ENCODE measurements at places on chromosomes 1 and 21.

DNA sequence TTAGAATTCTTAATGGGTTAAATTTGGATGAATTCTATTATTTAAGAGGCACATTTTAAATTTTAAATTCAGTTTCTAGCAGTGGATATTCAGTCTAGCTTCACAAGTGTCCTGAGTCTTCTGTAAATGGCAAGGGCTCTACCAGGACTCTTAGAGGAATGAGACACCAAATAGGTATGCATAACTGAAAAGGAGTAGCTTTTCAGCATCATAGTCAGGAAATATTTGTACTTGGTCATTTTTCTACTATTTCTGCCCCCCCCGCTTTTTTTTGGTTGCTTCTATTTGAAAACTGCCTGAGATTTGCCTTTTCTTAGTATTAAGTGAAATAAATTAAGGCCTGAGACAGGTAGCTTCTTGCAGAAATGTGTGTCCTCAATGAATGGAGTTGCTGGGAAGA lies 80.2 kb downstream of the MAST2 start:
- DNase-seq: no peak

GRCh38 chr1:12460121-12460520 lies 157.9 kb downstream of the DHRS3 start:
- DNase-seq: no peak

DNA sequence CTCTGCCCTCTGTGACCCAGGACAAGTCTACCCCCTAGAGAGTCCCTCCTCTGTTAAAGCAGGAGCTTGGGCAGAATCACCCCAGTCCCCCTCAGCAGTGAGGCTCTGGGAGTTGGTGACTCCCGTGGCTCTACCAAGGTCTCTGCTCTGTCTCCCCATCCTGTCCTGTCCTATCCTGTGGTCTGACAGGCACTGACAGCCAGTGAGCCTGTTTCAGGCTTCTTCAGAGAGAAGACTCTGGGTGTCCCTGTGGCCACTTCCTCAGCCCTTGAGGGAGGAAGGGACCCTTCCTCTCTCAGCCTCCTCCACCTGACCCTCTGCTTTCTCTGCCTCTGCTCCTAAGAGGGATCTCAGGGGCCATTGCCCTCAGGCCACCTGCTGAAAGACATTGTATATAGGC lies 148.7 kb downstream of the FCRL5 start:
- peak; percentile 76 for DNase-seq

- no peak for DNase-seq
Measured at GRCh38 chr1:14390816-14391215, 207.7 kb upstream of the KAZN start.

GRCh38 chr1:33408093-33408436 lies 22.8 kb downstream of the PHC2 start:
- DNase-seq: no peak

DNA sequence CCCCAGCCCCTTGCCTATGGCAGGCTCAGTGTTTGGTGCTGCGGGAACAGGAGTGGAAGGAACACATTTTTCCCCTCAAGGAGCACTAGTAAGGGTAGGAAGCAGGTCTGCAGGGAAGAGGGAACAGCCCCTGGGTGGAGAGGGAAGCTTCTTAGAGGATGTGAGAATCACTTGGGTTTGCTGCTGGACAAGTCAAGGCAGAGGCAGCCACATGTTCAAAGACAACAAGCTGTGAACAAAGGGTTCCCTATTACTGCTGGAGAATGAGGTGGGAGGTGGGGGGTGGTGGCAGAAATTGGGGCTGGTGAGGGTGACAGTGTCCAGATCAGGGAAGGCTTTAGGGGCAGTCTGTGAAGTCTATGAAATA lies 24.8 kb upstream of the CITED4 start:
- DNase-seq: no peak

DNA sequence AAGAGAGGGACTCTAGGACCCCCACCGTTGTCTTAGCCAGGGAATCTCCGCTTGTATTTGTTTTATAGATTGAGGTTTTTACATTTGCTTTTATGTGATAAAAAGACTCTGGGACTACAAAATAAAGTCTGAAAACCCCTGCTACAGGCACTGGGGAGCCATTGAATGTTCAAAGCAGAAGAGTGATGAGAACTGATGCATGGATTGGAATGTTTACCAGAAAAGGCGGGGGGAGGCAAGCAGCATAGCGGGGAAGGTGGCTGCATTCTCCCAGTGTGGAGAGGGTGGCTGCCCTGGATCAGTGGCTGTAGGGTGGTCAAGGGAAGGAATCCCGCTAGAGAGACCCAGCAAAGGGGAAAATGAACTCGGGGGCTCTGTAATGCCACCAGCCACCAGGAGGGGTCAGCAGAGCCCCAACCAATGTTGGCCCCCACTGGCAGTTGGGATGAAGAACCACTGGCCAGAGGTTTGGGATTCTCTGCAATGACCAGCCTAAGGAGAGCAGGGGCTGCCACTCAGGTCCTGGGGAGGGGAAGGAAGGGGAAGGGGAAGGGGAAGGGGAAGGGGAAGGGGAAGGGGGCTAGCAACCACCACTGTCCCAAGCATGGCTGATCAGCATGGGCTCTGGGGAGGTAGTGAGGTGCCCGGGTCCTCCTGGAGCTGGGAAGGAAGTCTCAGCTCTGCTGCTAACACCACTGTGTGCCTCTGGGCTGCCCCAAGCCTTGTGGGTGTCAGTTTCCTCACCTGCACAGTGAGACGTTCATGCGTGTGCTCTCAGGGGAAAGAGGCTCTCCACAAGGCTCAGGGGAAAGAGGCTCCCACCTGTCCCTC lies 19.2 kb upstream of the PEF1 start:
- peak; percentile 50 for DNase-seq

- DNase-seq: no peak
Measured at GRCh38 chr1:116569776-116570357, 959 bp downstream of the CD58 start.

GRCh38 chr1:162899422-162900146 lies 38.6 kb upstream of the CCDC190 start:
- DNase-seq: no peak

- DNase-seq: no peak
Measured at GRCh38 chr1:86546787-86547221, at the start of gene CLCA4. Gene CLCA4 (plus strand): TSS chr1:86547078. CDS start chr1:86547120, 42 bp downstream.

GRCh38 chr1:52294580-52294979 lies 71.4 kb downstream of the CC2D1B start:
- no peak for DNase-seq

DNA sequence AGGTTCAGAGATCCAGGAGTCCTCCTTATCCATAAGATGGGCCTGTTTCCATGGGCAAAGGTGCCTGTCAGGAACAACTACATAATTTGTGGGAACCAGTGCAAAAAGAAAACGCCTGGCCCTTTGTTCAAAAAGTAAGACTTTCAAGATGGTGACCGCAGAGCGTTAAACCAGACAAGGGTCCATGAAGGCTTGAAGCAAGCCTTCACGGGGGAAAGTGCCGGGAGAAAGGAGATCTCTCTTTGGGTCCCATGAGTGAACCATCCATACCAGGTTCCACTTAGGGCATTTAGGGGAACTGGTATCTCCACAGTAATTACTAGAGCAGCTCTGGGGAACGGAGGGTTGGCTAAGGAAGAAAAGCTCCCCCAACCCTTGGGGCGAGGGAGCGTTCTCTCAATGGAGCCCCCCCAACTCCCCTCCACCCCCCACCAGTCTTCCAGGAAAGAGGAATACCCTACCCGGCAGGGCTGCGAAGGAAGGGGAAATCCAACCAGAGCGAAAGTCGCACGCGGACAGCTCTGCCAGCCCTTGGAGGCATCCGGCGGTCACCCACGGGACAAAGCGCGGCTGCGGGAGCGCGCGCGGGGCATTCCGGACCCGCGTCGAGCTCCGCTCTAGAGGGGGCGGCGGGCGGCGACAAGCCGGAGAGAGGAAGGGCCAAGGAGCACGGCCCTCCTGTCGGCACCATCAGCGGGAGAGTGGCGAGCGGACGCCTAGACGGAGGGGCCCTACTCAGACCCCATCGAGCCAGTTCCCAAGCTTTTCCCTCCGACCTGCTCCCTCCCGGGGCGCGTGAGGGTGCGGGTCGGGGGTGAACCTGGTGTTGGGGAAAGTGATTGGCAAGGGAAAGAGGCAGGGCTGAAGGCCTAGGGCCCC lies 687 bp upstream of the RASSF5 start:
- DNase-seq: no peak

DNA sequence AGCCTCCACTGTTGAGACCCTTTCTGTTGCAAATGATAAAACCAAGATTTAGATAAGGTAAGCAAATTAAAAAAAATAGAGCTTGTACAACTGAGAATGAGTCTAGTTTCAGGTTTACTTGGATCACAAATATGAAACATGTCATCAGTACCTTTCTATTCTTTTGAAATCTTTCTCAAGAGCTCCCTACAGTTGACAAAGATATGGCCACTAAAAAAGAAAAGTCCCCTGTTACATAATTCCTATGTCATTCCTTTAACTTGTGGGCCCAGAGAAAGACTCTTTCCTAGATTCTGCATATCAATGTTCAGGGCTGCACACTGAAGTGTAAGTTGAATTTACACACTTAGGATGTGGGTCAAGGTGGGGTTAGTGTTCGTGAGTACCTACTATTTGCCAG lies 168.1 kb downstream of the PLA2G4A start:
- no peak for DNase-seq

DNA sequence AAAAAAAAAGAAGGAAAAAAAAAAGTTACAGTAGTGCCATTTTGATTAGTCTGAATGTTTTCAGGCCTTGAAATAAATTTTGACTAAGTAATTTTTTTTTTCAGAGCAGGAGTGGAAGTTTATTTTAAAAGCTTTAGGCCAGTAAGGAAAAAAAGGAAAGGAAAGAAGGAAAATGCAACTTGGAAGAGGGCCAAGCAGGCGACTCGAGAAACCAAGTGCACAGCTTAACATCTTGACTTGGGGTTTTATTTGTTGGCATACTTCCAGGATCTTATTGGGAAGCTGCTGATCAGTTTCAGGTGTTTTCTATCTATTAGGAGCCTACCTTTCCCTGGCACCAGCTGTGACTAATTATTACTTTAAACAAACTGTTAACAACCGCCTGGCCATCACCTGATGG lies 41.7 kb downstream of the ATF3 start:
- no peak for DNase-seq

- DNase-seq: no peak
Measured at GRCh38 chr1:87402241-87403002, 73.7 kb downstream of the LMO4 start.

DNA sequence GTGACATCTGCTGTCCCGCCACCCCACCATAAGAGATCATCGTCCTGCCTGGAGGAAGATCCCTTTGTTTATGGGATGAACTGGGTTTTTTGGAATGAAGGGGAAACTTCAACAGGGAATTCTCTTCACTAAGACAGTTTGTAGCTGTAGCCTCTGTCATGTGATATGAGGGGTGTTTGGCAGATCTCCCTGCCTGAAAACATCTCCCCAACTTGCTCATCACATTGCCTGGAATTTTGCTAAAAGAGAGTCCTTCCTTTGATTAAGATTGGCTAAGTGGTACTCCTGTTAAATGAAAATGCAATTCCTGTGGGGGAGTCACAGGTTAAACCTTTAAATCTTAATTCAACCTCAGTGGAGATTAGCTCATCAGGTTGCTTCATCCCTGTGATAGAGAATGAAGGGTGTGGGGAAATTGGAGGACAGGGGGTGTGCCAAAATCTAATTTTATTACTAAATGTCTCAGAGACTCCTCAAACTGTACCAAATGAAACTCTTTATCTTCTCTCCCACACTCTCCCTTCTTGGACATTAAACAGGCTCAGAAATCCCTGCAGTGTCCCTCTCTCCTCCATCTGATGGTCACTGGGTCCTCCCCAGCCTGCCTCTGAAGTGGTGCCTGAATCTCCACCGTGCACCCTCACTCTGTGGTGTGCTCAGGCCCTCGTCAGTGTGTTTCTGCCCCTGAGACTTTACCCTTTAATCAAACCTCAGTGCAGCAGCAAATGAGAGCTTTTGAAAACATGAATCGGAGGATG lies 54.8 kb downstream of the IER5 start:
- no peak for DNase-seq

DNA sequence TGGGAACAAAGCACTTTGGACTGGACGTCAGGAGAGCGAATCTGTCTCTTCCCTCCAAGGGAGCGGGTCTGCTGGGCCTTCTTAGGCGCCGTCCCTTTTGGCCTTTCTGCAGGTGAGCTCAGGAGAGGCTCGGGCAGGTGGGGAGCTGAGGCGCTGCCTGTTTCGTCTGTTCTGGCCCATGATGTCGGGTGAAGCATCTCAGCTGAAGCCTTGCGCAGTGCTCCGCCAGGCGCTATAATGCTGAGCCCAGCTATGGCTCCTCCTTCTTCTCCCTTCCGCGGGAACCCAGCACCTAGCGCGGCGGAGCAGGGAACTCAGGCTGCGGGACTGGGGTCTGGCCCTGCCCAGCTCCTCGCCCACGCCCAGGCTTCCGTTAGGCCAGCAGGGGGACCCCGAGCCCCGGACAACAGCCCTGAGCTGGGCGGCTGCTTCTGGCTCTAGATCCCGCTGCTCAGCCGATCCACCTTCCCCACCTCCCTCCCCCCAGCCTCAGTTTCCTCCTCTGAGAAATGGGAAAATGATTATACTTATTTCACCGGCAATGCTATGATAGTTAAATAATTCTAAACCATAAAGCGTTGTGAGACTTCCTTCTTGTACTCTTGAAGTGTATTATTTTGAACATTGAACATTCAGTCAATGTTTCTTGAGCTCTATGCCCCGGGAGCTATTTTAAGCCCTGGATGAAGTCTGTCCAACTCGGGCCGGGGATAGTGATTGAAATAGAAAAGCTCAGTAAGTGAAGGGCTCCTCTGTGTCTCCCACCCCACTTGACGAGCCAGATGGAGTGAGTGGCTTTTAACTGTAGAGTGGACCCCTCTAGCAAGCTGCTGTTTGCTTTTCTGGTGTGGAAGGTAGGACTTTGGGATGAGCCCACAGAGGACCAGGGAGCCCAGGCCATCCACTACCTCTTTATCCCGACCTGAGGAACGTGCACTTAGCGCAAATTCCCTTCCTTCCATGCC lies 9.6 kb upstream of the ADORA1 start:
- peak; percentile 82 for DNase-seq

- DNase-seq: no peak
Measured at GRCh38 chr1:11338284-11338924, 65.4 kb downstream of the UBIAD1 start.

DNA sequence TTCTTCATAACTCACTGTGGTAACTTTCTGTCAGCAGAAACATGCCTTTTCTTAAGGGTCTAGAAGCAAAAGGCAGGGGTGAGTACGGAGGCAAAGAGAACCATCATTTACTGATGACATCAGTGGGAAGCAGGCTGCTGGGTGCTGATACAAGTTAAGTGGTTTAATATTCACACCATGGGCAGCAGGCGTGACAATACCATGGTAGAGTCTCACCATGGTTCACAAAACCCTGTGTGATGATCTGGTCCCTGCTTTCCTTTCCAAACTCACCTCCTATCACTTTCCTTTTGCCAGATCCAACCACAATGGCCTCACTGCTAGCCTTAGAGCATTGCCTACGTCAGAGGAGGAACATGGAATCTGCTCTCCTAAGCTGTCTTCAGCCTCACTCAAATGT lies 8.7 kb downstream of the MAB21L3 start:
- no peak for DNase-seq

GRCh38 chr21:17802572-17802971 lies 16.6 kb downstream of the C21orf91 start:
- DNase-seq: no peak

GRCh38 chr1:231919239-231919885 lies 292.8 kb downstream of the DISC1 start:
- DNase-seq: no peak

DNA sequence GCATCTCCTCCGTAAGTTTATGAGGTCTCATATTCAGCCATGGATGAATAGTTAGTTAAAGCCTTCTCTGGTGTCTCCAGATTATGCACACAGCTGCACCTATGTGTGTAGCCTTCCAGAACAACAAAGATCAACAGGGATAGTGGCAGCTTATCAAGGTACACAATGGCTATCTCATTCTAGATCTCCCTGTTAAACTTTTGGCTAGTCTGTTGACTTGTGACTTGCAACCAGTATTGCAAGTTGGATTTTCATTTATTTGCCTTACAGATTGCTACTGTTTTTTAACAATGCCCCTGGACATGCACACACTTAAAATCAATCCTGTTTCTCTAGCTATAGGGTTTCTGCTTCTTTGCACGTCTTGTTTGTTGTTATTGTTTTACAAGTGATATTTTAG lies 363.2 kb downstream of the OMA1 start:
- no peak for DNase-seq

Data from NB4 (cell line).